ENCODE measurements at places on chromosomes 16 and 17.
A peak's percentile ranks its signal among the peaks of the same experiment; 100 is the strongest.

DNA sequence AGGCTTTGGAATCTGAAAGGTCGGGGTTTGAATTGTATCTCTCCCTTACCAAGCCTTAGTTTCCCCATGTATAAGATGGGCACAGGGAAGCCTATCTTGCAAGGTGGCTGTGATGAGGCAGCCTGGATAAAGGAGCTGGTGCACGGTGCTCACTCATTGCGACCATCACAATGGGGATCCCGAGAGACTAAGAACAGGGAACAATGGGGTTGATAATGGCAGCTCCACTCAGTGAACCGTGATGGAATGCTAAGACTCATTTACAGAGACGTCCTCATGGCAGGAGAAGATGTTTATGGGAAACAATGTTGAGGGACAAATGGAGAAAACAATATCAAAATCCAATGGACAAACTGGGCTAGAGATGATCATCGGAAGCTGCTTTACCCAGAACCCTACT, 81.8 kb downstream of the SPACA3 start:
- peak; percentile 42 for DNase-seq

DNA sequence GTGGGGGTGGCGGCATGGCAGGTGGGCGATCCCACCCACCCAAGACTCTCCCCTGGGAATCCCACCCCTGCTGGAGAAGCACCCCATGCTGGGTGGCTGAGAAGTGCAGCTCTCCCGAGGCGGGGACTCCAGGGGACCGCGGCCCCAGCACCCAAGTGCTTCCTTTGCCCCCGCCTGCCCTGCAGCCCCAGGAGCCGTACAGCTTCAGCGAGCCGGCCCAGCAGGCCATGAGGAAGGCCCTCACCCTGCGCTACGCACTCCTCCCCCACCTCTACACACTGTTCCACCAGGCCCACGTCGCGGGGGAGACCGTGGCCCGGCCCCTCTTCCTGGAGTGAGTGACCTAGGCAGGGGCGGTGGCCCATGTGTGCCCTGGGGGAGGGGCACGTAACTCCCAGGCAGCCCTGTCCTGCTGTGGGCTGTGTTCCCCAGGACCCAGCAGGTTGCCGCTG, 11.7 kb downstream of the GAA start:
- DNase-seq, result no peak

DNA sequence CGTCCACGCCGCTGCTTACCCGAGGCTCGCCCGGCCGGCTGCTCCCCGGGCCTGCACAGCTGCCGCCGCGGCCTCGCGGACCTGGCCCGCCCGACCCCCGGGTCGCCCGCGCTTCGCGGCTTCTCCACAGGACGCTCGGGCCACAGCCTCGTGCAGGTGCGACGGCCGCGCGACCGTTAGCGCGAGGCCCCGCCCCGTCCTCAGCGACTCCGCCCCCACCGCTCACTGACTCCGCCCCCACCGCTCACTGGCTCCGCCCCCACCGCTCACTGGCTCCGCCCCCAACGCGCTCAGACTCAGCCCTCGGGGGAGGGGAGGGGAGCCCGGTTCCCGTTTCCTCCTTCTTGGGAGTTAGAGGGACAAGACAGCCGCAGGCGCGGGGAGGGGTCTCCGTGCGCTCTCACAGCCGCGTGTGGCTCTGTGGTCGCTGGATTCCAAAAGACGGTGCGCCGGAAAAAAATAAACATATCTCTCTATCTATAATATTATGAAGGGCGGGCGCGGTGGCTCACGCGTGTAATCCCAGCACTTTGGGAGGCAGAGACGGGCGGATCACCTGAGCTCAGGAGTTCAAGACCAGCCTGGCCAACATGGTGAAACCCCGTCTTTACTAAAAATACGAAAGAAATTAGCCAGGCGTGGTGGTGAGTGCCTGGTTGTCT, at the start of gene MEIOB:
Gene MEIOB (minus strand): TSS at position 191 of the 662 bp plus-strand sequence. CDS start 3,989 bp downstream, outside the sequence.
- peak; percentile 55 for DNase-seq

DNA sequence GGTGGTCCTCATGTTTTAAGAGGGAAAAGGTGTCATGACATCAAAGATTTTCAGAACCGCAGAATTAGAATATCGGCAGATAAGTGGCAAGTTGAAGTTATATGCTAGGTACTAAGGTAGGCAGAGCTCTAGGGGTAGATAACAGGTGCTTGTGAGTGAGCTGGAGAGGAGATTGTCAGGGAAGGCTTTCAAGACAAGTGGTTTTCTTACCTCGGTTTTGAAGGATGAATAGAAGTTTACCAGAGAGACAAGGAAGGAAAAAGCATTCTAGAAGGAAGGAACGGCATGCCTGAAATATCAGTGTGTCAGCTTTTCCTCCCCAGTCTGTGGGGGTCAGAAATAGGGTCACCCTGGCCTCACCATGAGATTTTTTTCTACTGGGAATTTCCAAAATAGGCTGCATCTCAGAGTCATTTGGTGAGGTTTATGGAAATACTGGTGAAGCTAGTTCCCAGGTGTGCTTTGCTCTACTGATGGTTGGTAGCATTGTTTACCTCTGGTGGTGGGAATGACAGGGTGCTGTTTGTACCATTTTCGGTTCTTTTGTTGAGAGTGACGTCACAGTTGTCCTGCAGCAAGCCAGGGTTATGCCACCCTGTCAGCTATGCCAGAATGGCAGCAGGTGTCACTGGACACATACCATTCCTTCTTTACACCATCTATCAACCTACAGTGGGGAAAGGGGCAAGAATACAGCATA, 112.5 kb downstream of the MSI2 start:
- no peak for DNase-seq

GRCh38 chr17:32102646-32103186, 39.6 kb upstream of the RHOT1 start:
- DNase-seq, result no peak

- DNase-seq, result no peak
Observed at GRCh38 chr17:67376415-67376736, 705 bp upstream of the PITPNC1 start.

DNA sequence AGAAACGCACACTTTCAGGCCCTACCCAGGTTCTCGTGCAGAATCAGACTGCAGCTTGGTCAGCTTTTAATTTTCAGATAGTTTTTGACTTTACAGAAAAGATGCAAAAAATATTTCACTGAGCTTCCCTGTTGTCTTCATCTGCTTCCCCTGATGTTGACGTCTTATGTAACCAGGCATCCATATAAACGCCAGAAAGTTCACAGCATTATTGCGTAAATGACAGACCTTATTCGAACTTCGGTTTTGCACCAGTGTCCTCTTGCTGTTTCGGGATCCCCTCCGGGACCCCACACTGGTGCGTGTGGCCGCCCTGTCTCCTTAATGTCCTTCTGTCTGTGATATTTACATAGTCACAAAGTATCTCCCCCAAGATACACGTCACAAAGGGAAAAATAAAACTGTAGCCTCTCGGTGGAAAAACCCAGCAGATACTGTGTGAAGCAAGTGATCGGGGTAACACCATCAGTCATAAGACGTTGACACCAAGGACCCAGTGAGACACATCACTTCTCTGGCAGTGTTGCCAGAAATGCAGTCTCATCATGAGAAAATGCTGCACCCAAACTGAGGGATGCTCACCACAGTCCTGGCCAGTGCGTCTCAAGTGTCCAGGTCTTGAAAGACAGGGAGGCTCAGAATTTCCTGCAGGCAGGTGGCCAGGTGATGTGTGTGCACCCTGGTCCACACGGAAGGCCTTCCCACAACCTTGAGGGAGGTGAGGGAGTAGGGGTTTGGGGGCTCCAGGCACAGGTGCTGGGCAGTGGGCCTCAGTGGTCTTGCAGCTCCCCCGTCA, 4.3 kb downstream of the BANP start:
- no peak for DNase-seq

DNA sequence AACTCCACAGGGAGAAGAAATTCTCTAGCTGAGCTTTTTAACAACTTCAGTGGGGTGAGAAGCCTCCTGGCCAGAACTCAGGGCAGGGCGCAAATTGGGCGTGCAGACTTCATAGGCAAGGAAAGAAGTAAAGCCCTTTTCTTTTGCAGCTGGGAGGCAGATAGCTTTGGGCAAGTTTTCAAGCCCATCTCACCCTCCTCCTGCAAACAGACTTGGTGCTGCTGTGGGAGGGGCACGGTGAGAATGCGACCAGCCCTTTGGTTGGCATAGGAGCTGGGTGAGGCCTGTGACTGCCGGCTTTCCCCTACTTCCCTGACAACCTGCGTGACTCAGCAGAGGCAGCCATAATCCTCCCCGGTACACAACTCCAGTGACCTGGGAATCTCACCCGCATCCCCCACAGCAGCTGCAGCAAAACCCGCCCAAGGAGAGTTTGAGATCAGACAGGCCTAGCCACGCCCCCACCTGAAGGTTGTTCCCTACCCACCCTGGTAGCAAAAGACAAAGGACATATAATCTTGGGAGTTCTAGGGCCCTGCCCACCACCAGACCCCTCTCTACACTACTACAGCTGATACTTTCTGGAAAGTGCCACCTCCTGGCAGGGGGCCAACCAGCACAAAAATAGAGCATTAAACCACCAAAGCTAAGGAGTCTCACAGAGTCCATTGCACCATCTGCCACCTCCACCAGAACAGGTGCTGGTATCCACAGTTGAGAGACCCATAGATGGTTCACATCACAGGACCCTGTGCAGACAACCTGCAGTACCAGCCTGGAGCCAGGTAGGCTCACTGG, 195.5 kb upstream of the CCL2 start:
- DNase-seq, result no peak

DNA sequence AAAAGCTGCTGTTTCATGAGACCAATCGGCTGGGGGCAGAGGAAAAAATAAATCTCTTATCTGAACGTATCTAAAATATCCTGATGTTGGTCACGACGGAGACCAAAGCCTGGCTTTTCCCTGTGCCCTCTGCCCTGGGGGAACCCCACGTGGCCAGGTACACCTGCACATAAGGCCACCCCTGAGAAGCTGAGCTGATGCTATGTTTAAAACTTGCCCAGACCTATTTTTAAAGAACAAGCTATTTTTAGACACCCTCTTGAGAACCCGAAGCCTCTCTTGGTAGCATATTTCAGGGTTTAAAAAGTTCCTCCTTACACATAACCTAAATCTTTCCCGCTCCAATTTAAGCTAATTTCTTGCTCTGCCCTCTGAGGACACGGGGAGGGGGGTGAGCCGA, 210.4 kb downstream of the GSG1L start:
- no peak for DNase-seq

GRCh38 chr17:34706029-34706428, 126.6 kb downstream of the TMEM132E start:
- no peak for DNase-seq

Data from retina (tissue), 1 donor.